ENCODE measurements at places on chromosomes 4 and X. TPM values are rescaled to one million over a fixed set of nuclear protein-coding genes. Genes with fewer than 3 reads are reported as not detected.

AREG gene
- total RNA-seq, result 173 TPM

GYPE gene
- total RNA-seq, result not detected

DNA sequence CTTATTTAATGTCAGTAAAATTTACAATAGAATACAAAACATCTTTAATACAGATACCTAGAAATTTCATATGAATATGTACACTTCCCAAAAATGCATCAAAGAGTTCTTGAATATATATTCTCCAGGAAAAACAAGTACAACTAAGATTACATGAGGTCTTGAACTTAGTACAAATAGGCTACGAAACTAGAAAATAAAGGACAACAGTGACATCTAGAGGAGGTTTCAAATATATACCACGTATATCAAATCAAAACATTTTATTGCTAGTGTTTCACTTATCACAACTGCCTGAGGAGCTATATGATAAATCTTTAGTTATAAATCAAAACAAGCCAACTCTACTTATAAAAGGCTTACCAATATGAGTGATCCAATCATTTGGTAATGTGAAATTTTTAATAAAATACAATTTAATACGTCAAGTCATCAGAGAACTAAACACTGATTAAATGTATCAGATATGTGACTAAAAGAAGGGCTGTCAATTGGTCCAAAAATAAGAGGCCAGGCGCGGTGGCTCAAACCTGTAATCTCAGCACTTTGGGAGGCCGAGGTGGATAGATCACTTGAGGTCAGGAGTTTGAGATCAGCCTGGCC lies 36.6 kb downstream of the ANAPC10 start:
- DNase-seq, result peak; percentile 67

DNA sequence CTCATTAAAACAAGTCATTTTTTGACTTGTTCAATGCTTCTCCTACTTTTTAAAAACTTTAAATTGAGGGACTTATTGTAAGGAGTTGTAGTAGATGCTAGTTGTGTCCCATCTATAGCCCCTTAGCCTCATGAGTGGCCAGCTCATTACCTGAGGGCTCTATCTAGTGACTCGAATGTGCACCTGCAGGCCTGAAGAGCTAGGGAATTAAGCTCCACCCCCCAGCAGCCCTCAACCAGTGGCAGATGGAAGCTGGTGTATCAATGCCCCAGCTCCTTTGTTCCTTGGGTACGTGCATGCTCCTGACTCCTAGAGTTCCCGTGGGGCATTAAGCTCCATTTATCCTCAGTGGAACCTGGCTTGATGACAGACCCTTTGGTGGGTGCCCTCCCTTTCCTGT lies 146.7 kb upstream of the FAM9B start:
- DNase-seq, result peak; percentile 10

GRCh38 chr4:142405021-142405694 lies 440.9 kb downstream of the INPP4B start:
- peak; percentile 83 for DNase-seq

- DNase-seq, result no peak
Observed at GRCh38 chr4:88859191-88859812, 161.7 kb upstream of the NAP1L5 start.

- peak; percentile 46 for DNase-seq
Observed at GRCh38 chrX:119477812-119478232, 9.6 kb downstream of the SLC25A5 start.

GRCh38 chr4:76543378-76543777 lies 108.3 kb downstream of the SHROOM3 start:
- DNase-seq, result no peak

DNA sequence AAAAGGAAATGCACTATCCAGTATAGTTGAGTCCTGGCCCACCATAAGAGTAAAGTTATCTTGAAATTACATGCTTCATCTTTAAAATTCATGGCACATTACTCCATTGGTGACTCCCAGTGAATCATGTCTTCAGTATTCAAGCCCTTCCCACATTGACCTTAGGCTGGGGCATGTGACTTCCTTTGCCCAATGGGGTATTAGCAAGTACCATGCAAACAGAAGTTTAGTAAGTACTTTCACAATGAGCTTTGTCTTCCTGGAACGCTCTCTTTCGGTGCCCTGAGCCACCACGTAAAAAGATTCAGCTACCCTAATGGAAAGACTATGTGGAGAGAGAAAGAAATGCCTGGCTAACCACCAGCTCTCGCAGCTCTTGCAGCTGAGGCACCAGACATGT lies 235.4 kb downstream of the HNRNPD start:
- DNase-seq, result no peak

DNA sequence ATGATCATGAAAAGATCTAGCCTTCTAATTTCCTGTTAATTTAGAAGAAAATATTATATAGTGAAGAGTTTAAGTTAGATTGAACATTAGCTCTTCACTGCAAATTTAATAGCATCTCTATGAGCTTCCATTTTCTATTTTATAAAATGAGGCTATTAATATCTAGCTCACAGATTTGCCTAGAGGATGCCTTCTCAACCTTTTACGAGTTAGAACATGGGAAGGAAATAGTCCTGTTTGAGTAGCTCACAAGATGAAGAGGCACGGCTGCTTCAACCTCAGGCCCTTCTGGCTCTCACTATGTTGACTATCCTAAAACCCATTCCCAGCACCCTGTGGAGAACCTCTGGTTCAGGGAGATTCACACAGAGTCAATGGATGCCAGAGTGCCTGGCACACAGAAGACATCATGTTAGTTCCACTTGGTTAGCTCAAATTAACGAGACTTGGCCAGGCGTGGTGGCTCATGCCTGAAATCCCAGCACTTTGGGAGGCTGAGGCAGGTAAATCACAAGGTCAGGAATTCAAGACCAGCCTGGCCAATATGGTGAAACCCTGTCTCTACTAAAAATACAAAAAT lies 97.9 kb upstream of the GUCY1A1 start:
- DNase-seq, result no peak

DNA sequence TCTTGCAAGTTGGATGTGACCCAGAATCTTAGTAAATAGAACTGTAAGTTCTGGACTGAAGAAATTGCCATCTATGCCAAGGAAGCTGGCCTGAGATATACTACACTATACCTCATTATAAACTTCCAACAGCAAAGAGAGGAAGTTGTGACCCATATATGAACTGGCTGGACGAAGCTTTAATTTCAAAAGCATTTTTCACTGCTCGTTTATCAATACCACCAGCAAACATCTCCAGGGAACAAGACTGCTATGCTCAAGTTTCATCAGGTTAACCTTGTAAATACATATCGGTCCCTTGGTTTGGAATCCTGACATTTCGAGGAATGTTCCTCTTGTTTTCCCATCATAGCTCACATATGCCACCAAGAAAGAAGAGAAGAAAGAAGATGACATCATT lies 334.5 kb upstream of the IGFBP7 start:
- DNase-seq, result no peak
